NB4 (cell line): ENCODE measurements at places on chromosomes 7 and 10.

DNA sequence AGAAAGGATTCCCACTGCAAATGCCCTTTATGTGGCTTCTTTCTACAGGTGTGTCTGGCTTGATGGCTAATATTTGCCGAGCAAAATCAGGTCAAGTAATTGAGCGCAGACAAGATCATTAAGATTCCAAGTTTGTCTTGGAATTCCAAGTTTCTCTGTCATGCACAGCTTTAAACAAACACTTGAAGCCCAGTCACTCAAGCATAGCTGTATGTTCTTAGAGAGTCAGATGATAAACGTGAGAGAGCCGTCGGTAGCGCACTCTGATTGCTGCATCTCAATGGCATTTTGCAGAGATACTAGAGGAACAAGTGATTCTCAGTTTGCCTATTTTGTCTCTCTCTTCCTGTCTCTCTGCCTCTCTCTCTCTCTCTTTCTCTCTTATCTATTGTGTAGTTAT lies 658 bp downstream of the DMBT1 start:
- DNase-seq = no peak

- peak; percentile 29 for DNase-seq
Observed at GRCh38 chr10:36538953-36539586, 586.3 kb upstream of the ANKRD30A start.

- no peak for DNase-seq
Observed at GRCh38 chr7:75980430-75981202, 13.8 kb downstream of the TMEM120A start.

DNA sequence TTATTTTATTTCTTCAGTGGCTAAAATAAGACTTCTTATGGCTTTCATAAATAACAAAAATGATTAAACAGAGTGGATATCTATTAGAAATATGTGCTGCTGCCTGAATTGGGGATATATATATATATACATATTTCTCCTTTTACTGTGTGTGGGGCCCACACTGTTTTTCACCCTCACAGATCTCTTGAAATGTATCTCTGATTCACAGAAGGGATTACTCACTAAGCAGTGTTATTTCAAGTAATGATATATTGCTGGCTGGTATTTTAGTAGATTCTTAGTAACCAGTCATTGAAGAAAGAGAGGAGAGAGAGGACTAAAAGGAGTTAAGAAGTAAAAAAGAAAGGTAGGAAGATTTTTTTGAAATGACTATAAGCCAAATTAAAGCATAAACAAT lies 308.6 kb upstream of the NRP1 start:
- DNase-seq = no peak

DNA sequence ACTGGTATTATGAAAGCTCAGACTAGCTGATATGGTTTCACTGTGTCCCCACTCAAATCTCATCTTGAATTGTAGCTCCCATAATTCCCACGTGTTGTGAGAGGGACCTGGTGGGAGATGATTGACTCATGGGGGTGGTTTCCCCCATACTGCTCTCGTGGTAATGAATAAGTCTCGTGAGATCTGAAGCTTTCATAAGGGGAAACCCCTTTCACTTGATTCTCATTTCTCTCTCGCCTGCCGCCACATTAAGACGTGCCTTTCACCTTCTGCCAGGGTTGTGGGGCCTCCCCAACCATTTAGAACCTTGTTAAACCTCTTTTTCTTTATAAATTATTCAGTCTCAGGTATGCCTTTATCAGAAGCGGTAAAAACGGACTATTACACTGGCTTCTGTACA lies 40.3 kb downstream of the COL13A1 start:
- DNase-seq = no peak

DNA sequence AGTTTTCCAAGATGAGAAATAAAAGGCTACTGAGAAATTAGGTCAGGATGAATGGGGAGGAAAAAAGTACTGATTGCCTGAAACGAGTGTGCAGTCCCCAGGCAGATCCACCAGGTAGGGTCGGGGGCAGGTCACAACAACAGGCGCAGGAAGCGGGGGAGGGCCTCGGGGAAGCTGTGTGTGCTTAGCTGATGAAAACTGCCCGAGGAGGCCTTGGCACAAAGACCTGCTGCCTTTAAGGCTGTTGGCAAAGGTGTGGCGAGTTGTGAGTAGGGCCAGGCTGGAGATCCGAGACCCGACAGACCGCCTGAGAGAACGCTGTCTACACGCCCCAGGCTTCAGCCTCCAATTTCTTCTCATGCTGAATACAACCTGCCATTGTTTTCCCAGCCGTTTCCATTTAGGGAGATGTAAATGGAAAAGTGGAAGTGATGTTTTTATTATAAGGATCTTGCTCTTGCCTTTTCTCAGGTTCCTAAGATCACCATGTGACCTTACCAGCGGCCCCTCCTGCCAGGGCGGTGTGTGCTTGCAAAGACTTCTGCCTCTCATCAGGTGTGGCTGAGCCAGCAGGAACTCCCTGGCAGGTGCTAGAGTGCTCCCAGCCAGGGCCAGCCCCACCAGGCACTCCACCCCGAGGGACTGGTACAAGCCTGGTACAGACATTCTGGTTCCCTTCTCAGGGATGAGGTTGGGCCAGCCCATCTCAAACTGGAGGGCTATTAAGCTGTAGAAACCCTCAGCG lies 60.8 kb downstream of the DLG5 start:
- DNase-seq = no peak

DNA sequence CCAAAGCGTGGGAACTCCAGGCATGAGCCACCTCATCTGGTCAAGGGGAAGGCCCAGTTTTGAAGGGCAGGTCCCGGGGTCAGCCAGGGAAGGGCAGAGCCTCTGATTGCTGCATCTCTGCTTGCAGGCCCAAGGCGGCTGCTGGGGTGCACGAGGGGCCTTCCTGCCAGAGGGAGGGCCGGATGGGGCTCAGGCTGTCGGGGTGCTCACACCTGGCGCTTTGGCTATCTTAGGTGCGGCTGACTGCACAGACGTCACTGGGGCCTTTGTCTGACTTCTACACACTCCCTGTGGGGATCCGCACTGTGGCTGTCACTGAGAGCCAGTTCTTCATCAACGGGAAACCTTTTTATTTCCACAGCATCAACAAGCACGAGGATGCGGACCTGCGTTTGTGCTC lies 68.7 kb downstream of the ZNF727 start:
- no peak for DNase-seq

DNA sequence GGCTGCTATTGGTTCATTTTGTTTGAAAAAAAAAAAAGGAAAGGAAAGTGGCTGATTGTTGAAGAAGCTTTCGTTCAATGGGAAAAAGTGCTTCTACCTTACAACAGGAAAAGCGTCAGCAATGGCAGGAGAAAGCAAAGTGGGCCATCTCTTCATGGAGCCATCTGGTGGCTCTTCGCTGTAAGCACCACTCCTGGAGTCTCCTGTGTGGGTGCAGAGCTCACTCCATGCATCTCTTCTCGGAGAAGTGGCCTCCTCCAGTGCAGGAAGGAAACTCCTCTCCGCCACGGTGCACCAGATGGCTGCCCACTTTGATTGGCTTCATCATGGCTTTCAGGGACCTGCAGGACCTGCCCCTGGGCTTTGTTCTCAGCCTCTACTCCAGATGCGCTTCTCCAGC lies 250.9 kb downstream of the PTEN start:
- peak; percentile 90 for DNase-seq

DNA sequence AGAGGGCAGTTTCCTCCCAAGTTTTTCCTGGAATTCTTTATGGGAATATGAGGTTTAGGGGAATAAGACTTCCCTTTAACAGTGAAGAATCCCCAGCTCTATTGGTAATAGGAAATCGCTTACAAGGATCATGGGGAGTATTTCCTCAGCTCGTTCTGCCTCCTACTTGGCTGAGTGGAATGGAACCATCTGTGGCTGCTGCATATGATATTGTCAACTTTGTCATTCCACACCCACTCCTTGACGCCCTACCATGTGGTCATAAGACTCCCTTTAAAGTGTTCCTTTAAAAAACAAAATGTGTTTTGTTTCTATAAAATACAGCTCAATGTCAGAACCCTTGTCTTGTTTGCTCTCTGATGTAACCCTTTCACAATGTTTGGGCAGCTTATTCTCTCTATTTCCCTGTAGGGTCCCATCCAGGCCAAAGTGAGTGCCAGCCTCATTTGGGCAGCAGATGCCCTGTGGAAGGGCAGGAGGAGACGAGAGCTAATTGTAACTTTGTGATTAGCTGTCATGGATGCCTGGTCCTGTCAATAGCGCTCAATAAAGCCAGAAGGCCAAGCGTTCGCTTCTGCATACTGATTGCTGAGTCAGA lies 33.8 kb upstream of the ATRNL1 start:
- no peak for DNase-seq

GRCh38 chr10:74122060-74122459 lies 28.6 kb downstream of the AP3M1 start:
- DNase-seq = no peak

DNA sequence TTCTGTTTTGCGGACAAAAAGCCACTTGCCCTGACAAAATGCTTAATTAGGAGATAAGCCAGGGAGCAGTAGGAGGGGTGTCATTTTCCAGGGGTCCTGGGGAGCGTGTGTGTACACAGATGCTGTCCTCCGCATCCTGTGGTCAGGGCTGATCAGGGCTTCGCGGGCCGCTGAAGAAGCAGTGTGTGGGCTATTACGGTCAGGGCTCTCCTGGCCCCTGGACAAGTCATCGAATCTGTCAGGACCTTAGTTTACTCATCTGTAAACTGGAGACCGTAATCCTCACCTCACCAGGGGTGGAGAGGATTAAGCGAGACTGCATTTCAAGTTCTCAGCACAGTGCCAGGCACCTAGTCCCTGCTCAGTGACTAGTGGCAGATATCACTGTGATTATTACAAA lies 26.0 kb upstream of the MXI1 start:
- no peak for DNase-seq

- DNase-seq = peak; percentile 95
Observed at GRCh38 chr10:96130326-96130995, 364 bp downstream of the ZNF518A start.

DNA sequence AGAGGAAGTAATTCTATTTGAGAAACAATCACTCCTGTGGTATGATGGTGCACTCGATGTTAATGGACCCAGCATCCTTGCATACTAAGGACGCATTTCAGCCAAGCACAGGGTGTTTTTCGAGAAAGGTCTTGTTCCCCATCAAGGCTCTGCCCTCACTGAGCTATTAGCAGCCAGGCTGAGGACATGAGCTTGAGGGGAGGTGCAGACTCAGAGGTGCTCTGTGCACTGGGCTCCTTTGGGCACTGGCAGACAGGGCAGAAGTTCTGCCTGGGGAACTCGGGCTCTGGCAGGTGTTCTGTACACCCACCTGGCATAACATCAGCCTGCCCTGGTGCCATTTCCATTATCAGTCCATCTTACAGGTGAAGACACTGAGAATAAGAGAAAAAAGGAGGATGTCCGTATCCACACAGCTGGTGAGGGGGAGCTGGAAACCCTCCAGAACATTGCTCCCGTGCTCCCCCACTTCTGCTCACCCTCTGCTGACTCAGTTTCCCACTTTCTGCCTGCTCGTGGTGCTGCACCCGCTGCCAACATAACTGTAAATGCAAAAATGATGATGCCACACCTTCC lies 92.7 kb upstream of the RET start:
- no peak for DNase-seq

DNA sequence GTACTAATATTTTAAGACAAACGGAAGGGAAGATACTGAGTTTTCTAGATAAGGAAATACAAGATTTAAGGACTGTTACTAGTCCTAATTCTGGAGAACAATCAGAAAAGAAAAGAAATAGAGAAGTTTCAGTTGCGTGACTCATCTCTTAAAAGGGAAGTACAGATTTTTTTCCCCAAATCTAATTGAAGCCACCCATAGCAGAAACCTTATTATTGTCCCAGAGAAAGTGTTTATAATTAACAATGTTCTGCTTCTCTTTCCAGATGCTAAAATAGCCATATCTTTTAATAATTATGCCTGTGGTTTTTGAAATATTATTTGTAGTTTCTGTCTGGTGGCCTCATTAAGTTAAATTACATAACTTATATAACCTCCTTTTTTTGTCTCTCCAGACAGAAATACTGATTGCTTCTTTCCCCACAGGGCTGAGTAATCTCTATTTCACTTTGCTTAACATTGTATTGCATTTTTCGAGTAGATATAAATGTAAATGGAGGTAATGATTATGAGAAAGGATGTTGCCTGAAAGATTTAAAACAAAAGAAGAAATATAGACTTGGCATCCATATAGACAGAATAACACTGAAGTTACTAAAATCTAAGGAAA lies 240.7 kb upstream of the MBL2 start:
- DNase-seq = peak; percentile 19

DNA sequence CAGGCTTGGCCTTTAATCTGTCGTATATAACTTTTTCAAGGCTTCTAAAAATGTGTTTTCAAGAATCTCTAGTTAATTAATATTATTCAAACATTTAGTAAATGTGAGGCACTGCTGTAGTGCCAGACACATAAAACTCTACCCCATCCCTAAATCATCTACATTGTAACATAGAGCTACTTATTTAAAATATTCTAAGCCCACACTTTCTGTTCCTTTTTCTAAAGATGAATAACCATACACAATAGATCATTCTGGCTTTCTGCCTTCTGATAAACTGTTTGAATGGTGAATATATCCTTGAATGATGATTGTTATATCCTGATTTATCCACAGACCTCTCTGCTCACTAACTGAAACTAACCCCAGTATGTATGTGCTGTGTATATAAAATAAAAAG lies 41.4 kb downstream of the BRAF start:
- no peak for DNase-seq

- peak; percentile 43 for DNase-seq
Observed at GRCh38 chr7:142298009-142298408, 40.2 kb upstream of the PRSS58 start.

DNA sequence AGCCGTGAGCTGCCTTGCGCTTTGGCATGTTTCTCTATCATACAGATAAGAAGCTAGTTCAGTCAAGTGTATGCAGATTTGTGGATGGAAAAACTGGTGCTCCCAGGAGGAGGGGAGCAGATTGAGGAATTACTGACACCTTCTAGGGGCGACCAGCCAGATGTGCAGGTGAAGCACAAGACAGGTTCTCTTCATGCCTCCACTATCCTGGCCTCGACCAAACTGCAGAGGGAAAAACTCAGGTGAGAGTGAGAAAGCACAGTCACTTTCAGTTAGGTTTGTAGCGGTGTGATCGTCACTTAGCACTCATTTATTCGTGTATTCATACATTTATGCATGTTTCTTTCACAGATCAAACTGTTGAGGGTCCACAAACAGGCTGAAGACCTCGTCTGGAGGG lies 600 bp upstream of the DBNL start:
- DNase-seq = no peak

GRCh38 chr7:128867842-128868623 lies 5.4 kb downstream of the ATP6V1F start:
- DNase-seq = no peak

- DNase-seq = no peak
Observed at GRCh38 chr10:110357252-110357780, 52.6 kb upstream of the SMNDC1 start.

- DNase-seq = no peak
Observed at GRCh38 chr10:90872648-90873020, 860 bp downstream of the RPP30 start.
